ENCODE measurements at places on chromosomes 2 and 18.
A peak's percentile ranks its signal among the peaks of the same experiment; 100 is the strongest.

DNA sequence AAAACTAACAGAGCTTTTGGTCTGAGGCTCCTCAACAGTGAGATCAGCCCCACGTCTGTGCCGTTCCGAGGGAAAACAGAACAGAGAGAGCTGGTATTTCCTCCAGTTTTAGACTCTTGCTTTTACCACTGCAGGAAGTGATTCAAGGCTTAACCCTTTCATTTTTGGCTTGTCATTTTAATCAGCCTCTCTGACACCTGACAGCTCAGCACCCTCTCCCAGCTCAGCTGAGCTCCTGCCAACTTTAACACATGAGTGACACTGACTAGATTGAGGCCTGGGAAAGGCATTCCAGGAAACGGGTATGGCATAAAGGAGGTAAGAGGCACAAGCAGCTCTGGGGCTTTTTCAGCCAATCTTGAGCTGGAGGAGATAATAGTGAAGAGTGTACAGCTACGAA, 239.4 kb upstream of the SKOR2 start:
- no peak for DNase-seq

DNA sequence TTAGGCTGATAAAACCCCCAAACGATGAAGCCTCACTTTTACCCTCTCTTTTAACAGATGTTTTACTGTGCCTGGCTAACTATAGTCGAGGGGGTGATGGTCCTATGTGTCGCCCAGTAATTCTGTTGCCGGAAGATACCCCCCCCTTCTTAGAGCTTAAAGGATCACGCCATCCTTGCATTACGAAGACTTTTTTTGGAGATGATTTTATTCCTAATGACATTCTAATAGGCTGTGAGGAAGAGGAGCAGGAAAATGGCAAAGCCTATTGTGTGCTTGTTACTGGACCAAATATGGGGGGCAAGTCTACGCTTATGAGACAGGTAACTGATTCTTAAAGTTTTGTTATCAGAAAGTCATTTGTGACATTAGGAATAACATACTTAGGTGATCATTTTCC, 20.4 kb downstream of the MSH6 start:
- DNase-seq, result no peak

- DNase-seq, result no peak
Measured at GRCh38 chr2:208584378-208584985, 177.9 kb downstream of the PTH2R start.

DNA sequence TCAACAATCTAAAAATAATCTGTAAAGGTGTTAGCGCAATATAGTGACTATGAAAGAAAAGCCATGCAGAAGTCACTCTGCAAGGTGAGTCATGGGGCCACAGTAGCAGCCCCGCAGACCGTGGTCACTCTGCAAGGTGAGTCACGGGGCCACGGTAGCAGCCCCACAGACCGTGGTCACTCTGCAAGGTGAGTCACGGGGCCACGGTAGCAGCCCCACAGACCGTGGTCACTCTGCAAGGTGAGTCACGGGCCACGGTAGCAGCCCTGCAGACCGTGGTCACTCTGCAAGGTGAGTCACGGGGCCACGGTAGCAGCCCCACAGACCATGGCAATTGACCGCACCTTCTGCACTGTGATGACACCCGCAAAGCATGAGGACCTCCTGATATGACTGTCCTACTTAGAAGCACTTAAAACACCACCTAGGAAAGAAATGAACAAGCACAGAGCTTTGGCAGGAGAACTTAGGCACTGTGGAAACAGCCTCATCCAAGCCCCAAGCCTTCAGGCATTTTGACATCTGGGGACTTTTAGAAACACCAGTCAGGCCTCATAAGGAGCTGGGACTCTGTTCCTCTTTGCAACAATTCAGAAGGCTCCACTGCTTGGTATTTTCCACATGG, 70.1 kb downstream of the LDLRAD4 start:
- no peak for DNase-seq

- DNase-seq, result no peak
Measured at GRCh38 chr2:2466534-2466933, 135.5 kb upstream of the MYT1L start.

GRCh38 chr2:229880892-229881586, 40.8 kb downstream of the TRIP12 start:
- DNase-seq, result no peak

- DNase-seq, result no peak
Measured at GRCh38 chr2:5692561-5693286, 540 bp downstream of the SOX11 start.

DNA sequence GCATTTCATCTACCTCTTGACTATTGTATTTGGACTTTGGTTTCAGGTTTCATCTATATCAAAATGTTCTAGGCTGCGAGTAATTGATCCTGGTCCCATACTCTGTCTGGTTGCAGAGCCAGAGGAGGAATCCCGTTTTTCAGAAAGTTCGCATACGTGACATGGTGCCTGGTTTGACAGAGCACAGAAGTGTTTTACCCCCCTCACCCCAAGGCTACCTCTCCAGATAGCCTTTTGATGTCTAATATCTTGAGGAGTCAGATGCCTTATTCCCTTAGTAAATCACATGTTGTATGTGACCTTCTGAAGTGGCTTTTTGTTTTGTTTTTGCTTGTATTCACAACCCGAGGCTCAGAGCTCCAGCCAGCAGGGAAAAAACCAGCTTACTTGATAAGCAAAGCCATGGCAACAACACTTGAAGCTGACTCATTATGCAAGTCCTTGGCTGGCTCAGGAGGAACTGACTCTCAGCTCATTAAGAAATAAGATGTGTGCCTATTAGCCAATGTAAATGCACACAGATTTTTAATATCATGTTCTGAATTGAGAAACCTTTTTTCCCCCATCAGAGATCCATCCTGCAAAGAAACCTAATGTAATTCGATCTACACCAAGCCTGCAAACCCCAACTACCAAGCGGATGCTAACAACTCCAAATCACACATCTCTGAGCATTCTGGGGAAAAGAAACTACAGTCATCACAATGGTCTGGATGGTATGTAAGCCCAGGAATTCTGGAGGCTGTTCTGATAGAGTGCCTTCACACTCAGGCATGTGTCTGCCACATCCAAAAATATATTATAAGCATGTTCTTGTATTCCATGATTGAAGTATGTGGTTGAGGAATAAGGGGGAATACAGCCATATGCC, 41.4 kb downstream of the OXER1 start:
- no peak for DNase-seq

GRCh38 chr2:143823876-143824275, 694.7 kb downstream of the ARHGAP15 start:
- no peak for DNase-seq

- DNase-seq, result no peak
Measured at GRCh38 chr2:217297096-217297495, 437.2 kb upstream of the TNP1 start.

GRCh38 chr2:60554074-60554645, 706 bp upstream of the BCL11A start:
- DNase-seq, result peak; percentile 42

DNA sequence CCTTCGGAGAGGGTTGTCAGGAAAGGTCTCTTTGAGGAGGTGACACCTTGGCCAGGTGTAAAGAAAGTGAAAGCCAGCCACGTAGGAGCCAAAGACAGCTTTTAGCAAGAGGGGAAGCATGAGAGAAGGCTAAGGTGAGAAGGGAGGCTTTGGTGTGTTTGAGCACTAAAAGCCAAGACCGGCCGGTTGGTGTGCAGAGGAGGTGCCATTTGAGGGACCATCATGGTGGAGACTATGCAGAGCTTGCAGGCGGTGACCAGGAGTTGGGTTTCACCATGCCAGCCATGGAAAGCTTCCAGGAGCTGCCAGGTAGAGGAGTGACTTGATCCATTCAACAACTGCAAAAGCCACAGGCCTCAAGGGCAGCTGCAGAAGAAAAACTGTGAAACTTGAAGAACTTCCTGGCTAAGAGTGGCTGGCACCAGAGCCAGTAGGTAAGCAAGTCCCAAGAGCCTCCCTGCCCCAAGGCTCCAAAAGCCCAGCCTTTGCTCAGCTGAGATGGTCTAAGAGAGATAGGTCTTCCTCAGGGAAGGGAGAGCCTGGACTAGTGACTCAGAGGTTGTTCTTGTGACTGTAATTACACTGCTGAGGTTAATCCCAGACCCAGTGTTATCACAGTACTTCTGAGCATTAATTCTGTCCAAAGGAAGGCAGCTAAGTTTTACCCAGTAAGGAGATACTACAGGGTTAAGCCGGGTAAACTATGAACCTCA, 319.0 kb downstream of the BCL11A start:
- DNase-seq, result no peak

DNA sequence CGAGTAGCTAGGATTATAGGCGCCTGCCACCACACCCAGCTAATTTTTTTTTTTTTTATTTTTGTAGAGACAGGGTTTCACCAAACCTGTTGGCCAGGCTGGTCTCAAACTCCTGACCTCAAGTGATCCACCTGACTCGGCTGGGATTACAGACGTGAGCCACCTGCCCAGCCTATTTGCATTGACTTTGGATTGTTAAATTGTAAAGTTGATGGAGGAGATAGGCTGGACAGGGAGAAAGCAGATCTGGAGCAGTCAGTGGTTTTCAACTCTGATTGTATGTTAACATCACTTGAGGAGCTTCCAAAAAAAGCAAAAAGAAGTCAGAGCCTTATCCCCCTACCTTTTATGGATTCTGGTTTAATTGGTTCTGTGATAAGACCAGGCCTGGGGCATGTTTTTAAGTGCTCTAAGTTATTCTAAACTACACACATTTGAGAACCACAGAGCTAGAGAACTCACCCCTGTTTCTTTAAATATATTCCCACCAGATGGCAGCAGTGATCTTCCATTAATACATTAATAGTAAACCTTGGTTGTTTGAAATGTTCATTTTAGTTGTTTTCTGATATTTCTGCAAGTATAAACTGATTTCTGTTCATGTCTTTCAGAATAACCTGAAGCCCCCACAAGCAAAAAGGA, 7.5 kb downstream of the C2orf49 start:
- DNase-seq, result no peak

- no peak for DNase-seq
Measured at GRCh38 chr2:2667690-2668089, 336.6 kb upstream of the MYT1L start.
